ENCODE measurements at places on chromosomes 2 and 18. TPM values are rescaled to one million over a fixed set of nuclear protein-coding genes. Genes with fewer than 3 reads are reported as not detected.
A peak's percentile ranks its signal among the peaks of the same experiment; 100 is the strongest.

Gene SMPD4
- 38.5 TPM for total RNA-seq

Gene CDH20
- total RNA-seq: not detected

Gene GATA6
- 4.3 TPM for total RNA-seq

Gene COL4A3
- not detected for total RNA-seq

DNA sequence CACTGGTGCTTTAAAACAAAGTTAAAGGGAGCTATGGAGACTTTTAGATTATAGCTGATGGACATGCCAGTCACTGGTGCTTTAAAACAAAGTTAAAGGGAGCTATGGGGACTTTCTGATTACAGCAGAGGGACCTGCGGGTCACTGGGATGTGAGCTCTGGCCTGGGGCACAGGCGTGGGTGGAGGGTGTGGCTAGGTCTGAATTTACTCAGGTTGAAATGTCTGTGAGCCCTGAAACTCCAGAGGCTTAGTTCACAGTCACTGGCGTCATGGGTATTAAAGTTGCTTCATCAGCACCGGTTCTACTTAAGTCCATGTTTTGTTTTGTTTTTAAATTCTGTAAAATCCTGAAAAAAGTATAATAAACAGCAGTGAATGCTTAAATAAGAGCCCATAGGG, 49.0 kb upstream of the TMEM18 start:
- DNase-seq: no peak

GRCh38 chr18:79695856-79696850, 16.6 kb downstream of the CTDP1 start:
- DNase-seq: no peak

GRCh38 chr2:73284296-73285158, at the start of gene FBXO41:
FBXO41 (minus strand) TSS chr2:73284478; CDS start chr2:73269630, 14,848 bp downstream.
- peak; percentile 23 for DNase-seq

DNA sequence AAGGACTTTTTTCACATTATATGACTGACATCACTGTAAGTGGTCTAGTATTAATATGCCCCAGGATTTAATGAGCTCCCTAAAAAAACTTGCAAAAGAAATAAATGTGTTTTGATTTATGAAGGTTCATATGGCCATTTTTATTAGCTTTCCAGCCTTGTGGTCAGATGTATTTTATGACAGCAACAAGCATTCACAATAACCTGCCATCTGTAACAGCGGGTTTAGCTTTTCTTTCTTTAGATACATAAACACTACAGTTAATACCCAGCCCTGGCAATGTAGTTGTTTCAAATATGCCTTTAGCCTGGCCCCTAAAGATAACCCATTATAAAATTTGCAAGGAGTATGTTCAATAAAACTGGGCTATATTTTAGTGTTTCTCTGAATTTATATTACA, 1063.8 kb downstream of the SOCS6 start:
- no peak for DNase-seq

DNA sequence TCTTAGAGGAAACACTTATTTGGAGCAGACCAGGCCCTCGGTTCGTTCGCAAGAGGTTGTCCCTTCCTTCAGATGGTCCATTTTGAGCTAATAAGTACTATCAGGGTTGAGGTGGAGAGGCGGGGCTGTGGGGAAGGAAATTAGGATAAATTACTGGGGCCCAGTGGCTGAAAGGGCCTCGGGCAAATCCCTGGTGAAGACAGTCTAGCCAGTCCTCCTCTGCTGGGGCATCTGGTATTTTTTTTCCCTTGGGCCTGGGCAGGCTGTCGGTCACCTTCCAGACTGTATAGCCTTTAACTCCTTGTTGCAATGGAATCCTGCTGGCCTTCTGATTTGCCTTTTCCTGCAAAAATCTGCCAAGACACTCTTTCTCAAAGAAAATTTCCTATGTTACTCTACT, 1.7 kb upstream of the MYO3B start:
- no peak for DNase-seq

DNA sequence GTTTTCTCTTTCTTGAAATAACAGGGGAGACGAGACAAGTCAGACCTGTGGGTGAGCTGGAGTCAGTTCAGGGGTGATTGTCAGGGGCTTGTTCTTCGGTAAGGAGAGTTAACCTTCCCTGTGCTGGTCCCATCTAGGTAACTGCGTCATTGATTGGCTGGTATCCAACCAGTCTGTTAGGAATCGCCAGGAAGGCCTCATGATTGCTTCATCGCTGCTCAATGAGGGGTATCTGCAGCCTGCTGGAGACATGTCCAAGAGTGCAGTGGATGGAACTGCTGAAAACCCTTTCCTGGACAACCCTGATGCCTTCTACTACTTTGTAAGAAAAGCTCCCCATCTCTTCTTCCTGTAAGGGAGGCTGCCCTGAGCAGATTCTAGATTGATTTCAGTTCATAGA, 21.3 kb downstream of the PLEK start:
- no peak for DNase-seq

GRCh38 chr2:106969777-106970176, 83.8 kb upstream of the ST6GAL2 start:
- no peak for DNase-seq

DNA sequence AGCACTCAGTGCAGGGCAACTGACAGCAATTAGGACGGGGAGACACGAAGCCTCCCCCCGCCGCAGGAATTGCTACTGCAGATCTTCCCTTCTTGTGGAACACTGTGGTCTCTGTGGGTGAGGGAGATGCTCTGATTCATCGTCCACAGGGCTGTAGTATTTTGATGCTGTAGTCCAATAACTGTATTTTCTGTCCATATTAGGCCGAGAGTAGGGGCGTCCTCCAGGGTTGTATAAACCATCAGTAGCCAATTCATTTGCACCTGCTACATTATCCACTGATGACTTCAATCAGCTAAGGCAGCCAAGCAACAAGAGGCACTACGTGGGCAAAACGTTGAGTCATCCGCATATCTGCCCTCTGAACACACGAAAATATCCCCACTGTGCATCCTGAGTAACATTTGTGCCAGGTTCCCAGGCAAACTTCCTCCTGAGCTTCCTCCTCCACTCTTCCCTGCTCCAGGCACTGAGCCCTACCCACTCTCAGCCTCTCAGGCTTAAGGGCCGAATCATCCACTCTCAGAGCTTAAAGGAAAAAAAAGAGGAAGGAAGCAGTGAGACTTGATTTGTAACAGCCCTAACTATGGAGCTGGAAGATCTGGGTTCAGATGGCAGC, 62.1 kb downstream of the LBH start:
- peak; percentile 100 for DNase-seq

GRCh38 chr2:200784215-200784614, 27.5 kb upstream of the BZW1 start:
- no peak for DNase-seq

DNA sequence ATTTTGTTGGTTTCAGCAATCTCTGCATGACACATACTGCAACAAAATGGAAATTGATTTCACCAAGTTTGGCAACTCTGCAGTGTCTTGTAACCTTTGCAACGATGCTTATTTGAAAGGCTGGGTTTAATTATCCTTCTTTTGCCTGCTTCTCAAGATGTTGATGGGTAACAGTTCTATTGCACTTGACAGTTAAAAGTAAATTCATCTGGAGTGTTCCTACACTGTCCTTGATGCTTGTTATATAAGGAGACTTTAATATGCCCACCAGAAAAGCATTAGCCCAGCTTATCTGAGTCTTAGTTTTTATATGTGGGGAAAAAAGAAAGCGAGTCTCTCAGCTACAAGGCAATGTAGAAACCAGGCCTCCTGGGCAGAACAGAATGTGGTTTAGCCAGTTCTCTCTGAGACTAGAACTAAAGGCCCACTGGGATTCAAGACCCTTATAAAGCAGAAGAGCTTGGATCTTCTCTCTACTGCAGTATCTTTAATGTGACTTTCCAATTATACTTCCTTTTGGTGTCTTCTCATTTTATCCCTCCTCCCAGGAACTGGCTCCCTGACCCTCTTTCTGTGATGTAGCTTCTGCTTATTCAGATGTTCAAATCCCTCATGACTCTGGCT, 106.8 kb upstream of the LYPD6 start:
- DNase-seq: no peak
